ENCODE measurements at places on chromosomes 5 and 9.

DNA sequence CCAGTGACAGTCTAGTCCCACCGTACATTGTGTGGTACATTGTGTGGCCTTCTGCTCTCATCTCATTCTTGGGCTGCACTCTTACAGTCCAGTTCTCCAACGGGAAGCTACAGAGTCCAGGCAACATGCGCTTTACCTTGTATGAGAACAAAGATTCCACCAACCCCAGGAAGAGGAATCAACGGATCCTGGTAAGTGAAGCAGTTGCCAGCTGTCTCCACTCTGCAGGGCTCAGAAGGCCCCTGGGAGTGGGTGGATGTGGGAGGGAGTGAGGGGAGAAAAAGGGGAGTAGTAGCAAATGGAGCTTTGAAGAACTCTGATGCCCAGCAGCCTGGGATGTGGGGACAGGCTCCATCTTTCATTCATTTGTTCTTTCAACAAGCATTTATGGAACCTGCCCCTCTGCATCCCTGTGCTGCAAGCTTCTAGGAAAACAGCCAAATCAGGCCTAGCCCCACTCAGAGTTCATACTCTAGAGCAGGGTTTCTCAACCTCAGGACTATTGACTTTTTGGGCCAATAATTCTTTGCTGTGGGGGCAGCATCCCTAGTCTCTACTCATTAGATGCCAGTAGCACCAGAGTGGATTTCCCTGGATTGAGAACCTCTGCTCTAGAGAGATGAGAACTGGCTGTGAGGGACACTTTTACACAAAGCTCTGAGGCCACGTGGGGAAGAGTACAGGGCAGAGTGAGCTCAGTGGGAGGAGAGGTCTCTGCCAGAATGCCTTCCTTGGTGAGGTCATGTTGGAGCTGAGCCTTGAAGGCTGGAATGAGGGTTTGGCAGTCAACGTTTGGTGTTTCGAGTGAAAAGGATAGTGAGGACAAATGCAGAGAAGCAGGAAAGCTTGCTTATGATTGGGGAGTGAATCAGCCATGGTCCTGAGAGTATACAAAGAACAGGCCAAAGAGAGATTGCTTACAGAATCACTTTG, 1.1 kb downstream of the POLR1E start:
- peak; percentile 24 for DNase-seq

GRCh38 chr9:13990331-13990730, 323.6 kb downstream of the NFIB start:
- DNase-seq: no peak

- no peak for DNase-seq
Observed at GRCh38 chr5:123681061-123681460, 169.1 kb downstream of the CSNK1G3 start.

- DNase-seq: no peak
Observed at GRCh38 chr9:84490206-84490841, 149.8 kb upstream of the SLC28A3 start.

- no peak for DNase-seq
Observed at GRCh38 chr9:99595796-99596195, 225.9 kb upstream of the NR4A3 start.

DNA sequence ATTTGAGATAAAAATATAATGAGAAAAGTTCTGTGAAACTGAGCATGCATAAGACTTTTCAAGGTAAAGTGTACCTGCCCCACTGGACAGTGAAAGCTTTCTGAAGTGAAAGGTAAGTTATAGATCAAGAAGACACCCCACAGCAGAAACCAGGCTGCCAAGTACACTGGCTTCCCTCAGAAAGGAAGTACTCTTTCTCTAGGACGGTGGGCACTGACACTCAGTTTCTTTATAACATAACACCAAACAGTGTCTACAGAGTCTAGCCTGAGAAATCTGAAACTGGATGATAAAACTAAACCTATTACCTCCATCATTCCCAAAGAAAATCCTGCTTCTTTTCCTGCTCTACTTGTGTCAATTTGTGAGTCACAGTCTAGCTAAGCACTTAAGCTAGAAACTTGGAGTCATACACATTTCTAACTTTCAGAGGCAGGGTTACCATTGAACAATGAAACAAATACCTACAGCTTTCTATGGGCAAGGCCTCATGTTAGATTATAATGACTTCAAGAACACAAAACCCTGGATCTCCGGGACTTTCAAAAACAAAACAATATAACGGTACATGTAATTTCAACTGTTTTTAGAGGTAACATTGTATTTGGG, 136.7 kb downstream of the CPLANE1 start:
- no peak for DNase-seq

GRCh38 chr5:53438486-53439472, 41.6 kb upstream of the FST start:
- DNase-seq: no peak

DNA sequence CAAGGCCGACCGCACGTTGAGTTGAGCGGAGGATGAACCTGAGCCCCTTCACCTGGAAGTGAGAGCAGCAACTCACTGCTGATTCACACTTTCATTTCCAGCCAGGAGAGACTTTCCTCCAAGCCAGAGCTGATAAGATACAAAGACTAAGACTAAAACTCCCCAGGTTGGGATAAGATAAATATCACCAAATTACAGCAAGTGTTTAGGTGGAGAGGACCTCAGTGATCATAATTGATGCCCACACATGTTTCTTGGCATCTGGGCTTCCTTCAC, 6.4 kb upstream of the NKD2 start:
- no peak for DNase-seq

DNA sequence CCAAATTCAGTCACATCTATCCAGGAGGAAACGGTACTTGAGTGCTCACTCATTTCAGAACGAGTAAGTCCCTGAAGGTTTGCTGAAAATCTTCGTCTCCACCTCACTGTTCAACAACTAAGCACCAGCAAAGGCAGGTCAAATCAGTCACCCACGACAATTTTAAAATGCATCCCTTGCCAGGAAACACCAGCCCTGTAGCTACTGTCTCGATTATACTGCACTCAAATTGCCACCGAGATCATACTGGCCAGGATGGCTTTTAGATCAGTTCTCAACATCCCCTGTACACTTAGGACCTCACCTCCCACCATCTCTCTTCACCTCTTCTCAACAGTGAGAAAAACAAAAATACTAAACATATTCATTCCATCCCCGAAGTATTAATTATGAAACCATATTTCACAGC, 298.6 kb downstream of the AGTPBP1 start:
- DNase-seq: no peak

GRCh38 chr9:83296123-83296522, 233.2 kb upstream of the RASEF start:
- no peak for DNase-seq

GRCh38 chr9:79812507-79813257, 240.9 kb downstream of the TLE4 start:
- DNase-seq: no peak

DNA sequence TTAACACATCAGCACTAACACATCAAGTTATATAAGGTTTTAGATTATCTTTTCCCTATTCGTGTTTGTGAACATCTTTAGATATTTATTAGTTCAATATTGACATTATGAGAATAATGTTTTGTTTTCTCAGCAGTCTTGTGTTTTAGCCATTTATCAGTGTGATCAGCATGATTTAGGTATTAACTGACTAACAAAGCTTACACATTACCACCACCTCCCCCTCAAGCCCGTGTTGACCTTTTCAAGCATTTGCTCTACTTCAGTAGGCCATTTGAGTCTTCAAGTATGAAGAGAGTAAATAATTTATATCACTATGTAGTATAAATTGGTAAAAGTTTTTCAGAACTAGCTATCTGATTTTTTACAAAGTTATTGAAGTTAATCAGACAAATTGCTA, 6.9 kb downstream of the PBX3 start:
- DNase-seq: no peak

- DNase-seq: no peak
Observed at GRCh38 chr5:66438696-66439095, 157.5 kb upstream of the MAST4 start.

- DNase-seq: no peak
Observed at GRCh38 chr5:169197343-169197742, 103.6 kb downstream of the SLIT3 start.

- no peak for DNase-seq
Observed at GRCh38 chr5:124477062-124477461, 269.4 kb downstream of the ZNF608 start.
